Stimulated activated naive CD4-positive, alpha-beta T cell (primary cell): ENCODE measurements at places on chromosomes 2 and 18.

GRCh38 chr2:69733342-69734034 lies 8.4 kb upstream of the ANXA4 start:
- DNase-seq = no peak

DNA sequence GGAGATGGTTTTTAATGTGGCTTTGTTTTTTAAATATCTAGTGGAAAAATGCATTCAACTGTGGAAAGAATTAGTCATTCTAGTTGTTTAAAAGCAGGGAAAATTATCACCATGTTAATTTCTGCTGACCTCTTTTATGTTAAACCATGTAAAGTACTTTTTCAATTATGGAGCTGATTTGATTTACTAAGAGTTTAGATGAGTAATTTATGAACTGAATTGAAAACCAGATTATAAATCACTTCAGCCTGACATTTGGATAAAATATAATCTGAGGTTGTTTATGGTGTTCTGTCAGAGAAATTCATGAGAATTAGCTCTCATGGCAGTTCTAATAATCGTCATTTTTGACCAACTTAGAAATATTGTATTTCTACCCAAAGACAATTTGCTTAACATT lies 11.6 kb downstream of the ITGA4 start:
- DNase-seq = no peak

GRCh38 chr2:240567872-240568677 lies at the start of gene RNPEPL1:
Gene RNPEPL1, plus strand, starts transcription at chr2:240568484. Its CDS starts 103 bp downstream, at chr2:240568587.
- peak; percentile 47 for DNase-seq

- no peak for DNase-seq
Measured at GRCh38 chr18:72727776-72728175, 140.0 kb downstream of the NETO1 start.

GRCh38 chr18:52875725-52876124 lies 535.7 kb downstream of the DCC start:
- DNase-seq = no peak

GRCh38 chr2:196566961-196567666 lies 72.4 kb upstream of the CCDC150 start:
- no peak for DNase-seq

- no peak for DNase-seq
Measured at GRCh38 chr2:28217042-28217740, 175.5 kb upstream of the FOSL2 start.
